AG04449 (cell line): ENCODE measurements at places on chromosomes 12 and 14.
A peak's percentile ranks its signal among the peaks of the same experiment; 100 is the strongest.

DNA sequence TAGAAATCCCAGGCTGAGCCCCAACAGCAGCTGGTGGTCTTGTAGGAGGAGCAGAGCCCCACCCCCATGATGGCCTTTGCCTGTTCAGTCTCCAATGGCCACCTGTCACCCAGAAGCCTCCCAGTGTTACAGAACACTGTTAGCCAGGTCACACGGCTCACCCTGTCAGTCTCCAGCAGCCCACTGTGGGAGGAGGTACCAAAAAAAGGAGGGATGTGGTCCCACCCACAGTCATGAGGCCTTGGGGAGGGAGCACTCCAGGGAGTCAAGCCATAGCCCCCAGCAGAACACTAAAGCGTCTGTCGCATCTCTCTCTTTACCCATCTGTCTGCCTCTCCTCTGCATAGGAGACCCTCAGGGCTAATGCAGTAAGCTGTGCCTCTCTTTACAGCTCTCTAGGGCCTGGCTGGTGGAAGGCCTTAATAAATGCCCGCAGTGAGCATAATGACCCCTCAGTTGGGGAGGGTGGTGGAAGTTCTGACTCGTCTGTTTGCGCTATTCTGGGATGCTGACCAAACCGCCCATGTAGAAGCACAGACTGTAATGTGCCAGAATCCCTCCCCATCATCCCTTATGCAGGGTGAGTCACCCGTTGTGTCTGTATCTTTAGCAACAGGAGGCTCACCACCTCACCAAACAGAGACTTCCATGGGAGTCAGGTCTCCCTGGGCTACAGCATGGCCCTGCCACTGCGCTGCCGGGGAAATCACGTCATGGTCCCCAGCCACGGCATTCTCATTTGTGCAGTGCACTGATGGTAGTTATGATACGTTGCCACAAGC lies 14.6 kb downstream of the C14orf132 start:
- peak; percentile 89 for DNase-seq

GRCh38 chr14:101226603-101227425 lies 323.3 kb upstream of the RTL1 start:
- no peak for DNase-seq

GRCh38 chr14:56235388-56235787 lies 117.2 kb downstream of the PELI2 start:
- no peak for DNase-seq

DNA sequence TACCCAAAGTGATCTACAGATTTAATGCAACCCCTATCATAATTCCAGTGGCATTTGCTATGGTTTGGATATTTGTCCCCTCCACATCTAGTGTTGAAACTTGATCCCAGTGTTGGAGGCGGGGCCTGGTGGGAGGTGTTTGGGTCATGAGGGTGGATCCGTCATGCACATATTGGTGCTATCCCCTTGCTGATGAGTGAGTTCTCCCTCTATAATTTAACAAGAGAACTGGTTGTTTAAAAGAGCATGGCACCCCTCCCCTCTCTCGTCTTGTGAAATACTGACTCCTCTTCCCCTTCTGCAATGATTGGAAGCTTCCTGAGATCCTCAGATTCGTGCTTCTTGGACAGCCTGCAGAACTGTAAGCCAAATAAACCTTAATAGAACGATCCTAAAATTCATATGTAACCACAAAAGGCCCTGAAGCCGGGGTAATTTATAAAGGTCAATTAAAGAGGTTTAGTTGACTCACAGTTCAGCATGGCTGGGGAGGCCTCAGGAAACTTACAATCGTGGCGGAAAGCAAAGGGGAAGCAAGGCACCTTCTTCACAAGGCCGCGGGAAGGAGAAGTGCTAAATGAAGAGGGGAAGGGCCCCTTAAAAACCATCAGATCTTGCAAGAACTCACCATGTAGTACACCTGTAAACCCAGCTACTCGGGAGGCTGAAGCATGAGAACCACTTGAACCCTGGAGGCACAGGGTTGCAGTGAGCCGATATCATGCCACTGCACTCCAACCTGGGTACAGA lies 41.2 kb downstream of the SLC39A9 start:
- DNase-seq, result no peak

DNA sequence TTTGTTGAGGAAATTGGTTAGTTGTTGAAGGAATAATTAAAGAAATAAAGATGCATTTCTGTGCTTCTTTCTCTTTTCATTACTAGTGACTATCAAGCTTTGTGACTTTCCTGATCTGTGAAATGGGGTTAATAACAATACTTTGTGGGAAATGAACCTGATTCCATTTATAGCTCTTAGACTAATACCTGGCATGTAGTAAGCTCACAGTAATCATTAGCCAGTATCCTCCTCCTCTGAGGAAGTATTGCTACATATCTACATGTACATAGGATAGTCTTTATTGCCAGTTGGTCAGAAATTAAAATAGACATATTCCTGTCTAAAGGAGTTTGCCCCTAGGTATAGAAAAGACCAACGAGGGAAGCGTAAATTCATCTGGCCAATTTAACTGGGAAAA lies 1.8 kb upstream of the CCDC198 start:
- DNase-seq, result no peak

- DNase-seq, result no peak
Measured at GRCh38 chr12:25797386-25797785, 161.1 kb upstream of the RASSF8 start.

- no peak for DNase-seq
Measured at GRCh38 chr12:48219631-48220030, 16.5 kb upstream of the OR10AD1 start.

DNA sequence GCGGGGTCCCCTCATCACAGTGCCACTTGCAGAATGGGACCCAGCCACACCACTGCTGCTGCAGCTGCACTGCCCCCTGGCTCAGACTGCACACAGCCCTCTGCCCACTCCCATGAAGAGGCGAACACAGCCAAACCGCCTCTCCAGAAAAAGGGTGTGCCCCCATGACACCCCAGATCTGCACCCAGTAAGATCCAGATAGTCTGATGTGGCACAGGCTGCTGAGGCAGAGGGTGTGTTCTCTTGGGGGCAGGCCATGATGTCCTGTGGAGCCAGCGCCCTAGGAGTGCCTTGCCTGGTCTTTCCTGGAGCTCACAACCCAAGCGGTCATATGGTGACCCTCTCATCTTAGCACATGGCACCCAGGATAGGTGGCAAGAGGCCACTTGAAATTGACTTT lies 44.4 kb downstream of the SLC8B1 start:
- DNase-seq, result no peak

- no peak for DNase-seq
Measured at GRCh38 chr12:40832668-40833067, 140.4 kb downstream of the CNTN1 start.

GRCh38 chr12:12891080-12891880 lies at the start of gene GPRC5A:
GPRC5A (plus strand) TSS chr12:12891562; CDS start chr12:12908250, 16,688 bp downstream.
- peak; percentile 80 for DNase-seq

GRCh38 chr14:93186956-93187355 lies 1.8 kb downstream of the LYSET start:
- no peak for DNase-seq

- no peak for DNase-seq
Measured at GRCh38 chr12:77362509-77363210, 297.3 kb upstream of the E2F7 start.

DNA sequence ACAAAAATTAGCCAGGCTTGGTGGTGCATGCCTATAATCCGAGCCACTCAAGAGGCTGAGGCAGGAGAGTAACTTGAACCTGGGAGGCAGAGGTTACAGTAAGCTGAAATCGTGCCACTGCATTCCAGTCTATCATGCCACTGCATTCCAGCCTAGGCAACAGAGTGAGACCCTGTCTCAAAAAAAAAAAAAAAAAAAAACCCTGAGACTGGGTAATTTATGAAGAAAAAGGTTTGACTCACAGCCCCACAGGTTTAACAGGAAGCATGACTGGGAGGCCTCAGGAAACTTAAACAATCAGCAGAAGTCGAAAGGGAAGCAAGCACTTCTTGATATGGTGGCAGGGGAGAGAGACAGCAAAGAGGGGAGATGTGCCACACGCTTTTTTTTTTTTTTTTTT lies 123.2 kb downstream of the GXYLT1 start:
- DNase-seq, result no peak
